ENCODE measurements at places on chromosomes 5 and 9.
A peak's percentile ranks its signal among the peaks of the same experiment; 100 is the strongest.

DNA sequence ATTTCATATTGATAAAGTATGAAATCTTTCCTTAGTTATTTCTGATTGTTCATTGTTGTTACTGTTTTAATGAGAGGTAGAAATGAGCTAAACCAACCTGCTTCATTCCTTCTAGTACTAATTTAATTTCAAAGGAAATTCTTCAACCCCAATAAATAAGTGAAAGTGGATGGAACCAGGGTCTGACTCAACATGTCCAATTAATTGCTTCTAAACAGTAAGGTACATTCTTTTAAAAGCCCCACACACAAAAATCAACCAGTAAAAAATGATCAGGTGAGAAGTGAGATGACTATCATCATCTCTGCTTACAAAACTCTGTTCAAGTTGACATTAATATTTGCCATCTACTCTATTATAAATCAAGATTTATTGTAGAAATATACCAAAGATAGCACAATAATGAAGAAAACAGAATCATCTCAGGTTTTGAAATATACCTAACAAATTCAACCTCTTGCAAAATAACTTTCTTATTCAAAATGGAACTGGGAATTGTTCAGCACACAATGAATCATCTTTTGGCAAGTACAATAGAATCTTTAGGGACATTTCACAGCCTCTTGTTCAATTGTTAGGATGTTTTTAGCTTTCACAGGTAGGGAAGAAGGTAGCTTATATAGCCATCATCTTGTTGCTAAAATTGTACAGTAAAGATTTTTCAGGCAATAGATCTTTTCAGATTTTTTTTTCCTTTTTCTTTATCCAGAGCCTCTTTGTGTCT is 114.5 kb downstream of the RPS23 start:
- DNase-seq, result no peak
- H3K27ac ChIP-seq, result no peak overlapping the region
- no peak overlapping the region for H3K4me3 ChIP-seq
- H3K36me3 ChIP-seq, result no peaks in the 10 kb centered on the region
- H3K27me3 ChIP-seq, result no peaks in the 10 kb centered on the region

GRCh38 chr5:77308154-77308960 is 97.9 kb downstream of the PDE8B start:
- H3K27me3 ChIP-seq, result peaks cover 8% of the 10 kb centered on the region
- no peak overlapping the region for H3K4me3 ChIP-seq
- no peak overlapping the region for H3K27ac ChIP-seq
- no peaks in the 10 kb centered on the region for H3K36me3 ChIP-seq
- H3K4me1 ChIP-seq, result no peaks in the 10 kb centered on the region

- no peak overlapping the region for H3K27ac ChIP-seq
- no peak for DNase-seq
- H3K4me3 ChIP-seq, result no peak overlapping the region
- H3K27me3 ChIP-seq, result peaks cover 8% of the 10 kb centered on the region
- no peaks in the 10 kb centered on the region for H3K36me3 ChIP-seq
- peaks cover 3% of the 10 kb centered on the region for H3K4me1 ChIP-seq
Measured at GRCh38 chr5:90386099-90386710, 23.4 kb downstream of the CETN3 start.

DNA sequence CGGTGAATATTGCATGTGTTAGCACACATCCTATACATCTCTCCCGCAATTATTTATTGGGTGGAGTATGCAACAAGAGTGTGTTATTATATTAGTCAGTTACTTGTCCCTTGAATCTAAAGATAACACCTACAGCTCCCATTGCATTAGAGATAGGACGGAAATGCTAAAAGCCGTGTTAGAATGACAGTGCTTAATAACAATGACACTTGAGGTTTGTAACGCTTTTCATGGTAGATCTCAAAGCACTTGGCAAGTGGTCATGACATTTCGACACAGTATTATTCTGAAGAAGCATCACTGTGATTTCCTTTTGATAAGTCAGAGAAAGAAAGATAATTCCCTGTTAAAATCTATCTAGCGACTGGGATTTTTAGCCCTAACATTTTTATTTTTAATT is 33.4 kb upstream of the TRIO start:
- peaks cover 20% of the 10 kb centered on the region for H3K4me1 ChIP-seq
- H3K36me3 ChIP-seq, result no peaks in the 10 kb centered on the region
- H3K27ac ChIP-seq, result no peak overlapping the region
- DNase-seq, result no peak

DNA sequence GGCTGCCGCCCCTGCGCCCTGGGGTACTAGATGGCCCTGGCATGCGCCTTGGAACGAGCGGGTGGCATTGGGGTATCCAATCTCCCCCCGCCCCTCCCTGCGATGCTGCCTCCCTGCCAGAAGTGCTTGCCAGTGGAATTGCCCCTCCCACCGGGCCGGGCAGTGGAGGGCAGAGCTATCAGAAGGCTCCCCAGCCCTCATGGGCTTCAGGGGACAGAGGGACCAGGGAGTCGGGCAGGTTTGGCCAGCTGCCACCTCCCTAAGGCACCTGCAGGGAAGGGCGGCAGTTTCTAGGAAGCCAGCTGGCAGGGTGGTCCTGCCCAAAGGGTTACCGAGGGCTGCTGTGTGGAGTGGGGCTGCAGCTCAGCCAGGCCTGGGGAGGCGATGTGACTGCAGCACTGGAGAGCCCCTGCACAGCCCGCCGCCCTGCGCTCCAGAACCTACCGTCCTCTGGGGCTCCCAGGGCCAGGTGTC is 52.8 kb upstream of the EGFL7 start:
- H3K4me1 ChIP-seq, result no peaks in the 10 kb centered on the region
- no peaks in the 10 kb centered on the region for H3K36me3 ChIP-seq
- no peak for DNase-seq
- H3K4me3 ChIP-seq, result no peak overlapping the region

GRCh38 chr9:120413121-120414048 is 166.6 kb downstream of the CDK5RAP2 start:
- H3K4me1 ChIP-seq, result no peaks in the 10 kb centered on the region
- H3K27me3 ChIP-seq, result no peaks in the 10 kb centered on the region
- H3K27ac ChIP-seq, result no peak overlapping the region
- no peak overlapping the region for H3K4me3 ChIP-seq

GRCh38 chr9:4792054-4792571 is 631 bp upstream of the RCL1 start:
- H3K4me1 ChIP-seq, result peaks cover 30% of the 10 kb centered on the region
- peak overlapping the region; percentile 74 for H3K27ac ChIP-seq
- DNase-seq, result no peak
- peaks cover 4% of the 10 kb centered on the region for H3K36me3 ChIP-seq

DNA sequence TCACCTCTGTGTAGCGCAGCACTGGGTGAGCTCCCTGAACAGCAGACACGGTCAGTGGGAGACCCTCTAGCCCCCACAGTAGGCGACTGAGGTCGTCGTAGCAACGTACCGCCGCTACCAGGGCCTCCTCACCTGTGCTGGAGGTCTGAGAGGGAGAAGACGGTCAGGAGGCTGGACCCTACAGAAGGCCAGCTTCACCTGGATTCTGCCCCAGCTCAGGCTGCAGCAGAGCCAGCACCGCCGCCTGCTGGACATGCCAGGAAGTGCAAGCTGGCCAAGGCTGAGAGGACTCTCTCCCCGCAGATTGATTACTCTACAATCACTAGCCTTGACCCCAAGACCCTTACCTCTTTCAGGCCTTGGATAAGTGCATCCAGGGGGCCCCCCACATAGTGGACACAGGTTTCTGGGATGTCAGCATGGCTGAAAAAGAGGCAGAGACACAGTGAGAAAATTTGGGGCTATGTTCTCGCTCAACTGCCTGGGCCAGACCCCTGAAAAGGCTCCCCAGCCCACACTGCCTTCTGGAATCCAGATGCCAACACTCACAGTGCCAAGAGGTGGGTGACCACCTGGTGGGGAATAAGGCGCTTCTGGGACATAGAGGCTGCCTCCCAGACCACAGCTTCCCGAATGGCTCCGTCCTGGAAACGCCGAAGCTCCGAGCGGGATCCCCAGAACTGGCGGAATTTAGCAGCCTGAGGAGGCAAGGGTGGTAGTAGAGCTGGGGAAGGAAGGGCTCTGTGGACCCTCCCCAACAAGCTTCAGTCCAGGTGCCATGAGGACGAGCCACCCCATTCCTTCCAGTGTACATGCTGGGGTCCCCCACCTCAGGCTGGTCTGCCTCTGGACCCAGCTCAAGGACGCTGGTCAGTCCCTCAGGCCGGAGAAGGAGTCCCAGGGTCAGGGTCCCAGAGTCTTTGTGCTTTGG is 6.9 kb downstream of the NOL6 start:
- peak; percentile 55 for DNase-seq
- no peaks in the 10 kb centered on the region for H3K27me3 ChIP-seq
- peaks cover 6% of the 10 kb centered on the region for H3K4me1 ChIP-seq
- H3K27ac ChIP-seq, result no peak overlapping the region

DNA sequence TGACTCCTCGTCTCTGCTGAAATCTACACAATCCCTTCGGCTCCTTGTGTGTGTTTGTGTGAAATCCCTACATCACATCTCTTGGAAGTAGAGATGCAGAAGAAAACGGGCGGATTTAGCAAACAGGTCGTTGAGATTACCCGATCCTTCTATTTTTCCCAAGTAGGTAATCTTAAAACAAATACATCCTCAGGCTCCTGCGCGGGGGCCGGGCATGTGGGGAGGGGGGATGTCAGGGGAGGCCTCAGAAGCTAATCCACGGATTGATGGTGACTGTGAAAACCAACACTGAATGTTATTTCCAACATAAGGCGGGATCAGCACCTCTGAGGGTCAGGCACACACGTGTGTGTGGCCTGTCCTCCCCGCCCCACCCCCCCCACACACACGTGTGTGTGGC is 137.8 kb downstream of the ROR2 start:
- H3K27me3 ChIP-seq, result no peaks in the 10 kb centered on the region
- no peak for DNase-seq
- H3K27ac ChIP-seq, result no peak overlapping the region

GRCh38 chr5:120139039-120139438 is 325.1 kb upstream of the PRR16 start:
- no peaks in the 10 kb centered on the region for H3K27me3 ChIP-seq
- H3K4me1 ChIP-seq, result peaks cover 2% of the 10 kb centered on the region
- H3K36me3 ChIP-seq, result no peaks in the 10 kb centered on the region
- H3K4me3 ChIP-seq, result no peak overlapping the region
- no peak for DNase-seq

DNA sequence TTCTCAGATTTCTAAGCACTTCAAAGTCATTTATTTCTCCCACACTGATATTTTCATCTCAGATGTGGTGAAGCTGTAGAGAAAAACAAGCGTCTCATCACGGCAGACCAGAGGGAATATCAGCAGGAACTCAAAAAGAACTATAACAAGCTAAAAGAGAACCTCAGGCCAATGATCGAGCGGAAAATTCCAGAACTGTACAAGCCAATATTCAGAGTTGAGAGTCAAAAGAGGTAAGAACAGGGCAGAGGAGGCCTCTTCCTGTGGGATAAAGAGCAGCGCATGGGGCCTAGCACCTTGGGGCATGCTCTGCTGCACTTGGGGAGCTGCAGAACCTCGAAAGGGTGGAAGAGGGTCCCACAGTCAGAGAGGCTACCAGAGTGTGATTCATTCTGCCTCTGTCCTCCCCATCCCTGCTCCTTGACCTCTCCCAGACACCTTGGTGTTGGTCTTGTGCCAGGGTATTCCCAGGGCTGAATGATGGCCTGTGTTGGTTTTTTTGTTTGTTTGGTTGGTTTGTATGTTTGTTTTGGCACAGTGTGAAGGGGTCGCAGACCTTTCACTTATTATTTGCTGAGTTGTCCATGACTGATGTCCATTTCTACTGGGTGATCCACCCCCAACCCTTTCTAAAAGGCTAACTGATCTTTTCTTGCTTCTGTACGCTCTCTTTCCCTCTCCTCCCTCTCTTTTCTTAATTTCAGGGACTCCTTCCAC is 248.9 kb downstream of the DOCK8 start:
- no peak for DNase-seq
- H3K36me3 ChIP-seq, result peaks cover 53% of the 10 kb centered on the region
- H3K27ac ChIP-seq, result no peak overlapping the region
- H3K4me1 ChIP-seq, result peaks cover 11% of the 10 kb centered on the region
- no peaks in the 10 kb centered on the region for H3K27me3 ChIP-seq
- no peak overlapping the region for H3K4me3 ChIP-seq

- H3K4me3 ChIP-seq, result no peak overlapping the region
- peaks cover 23% of the 10 kb centered on the region for H3K4me1 ChIP-seq
- H3K27me3 ChIP-seq, result peaks cover 5% of the 10 kb centered on the region
- no peaks in the 10 kb centered on the region for H3K36me3 ChIP-seq
- H3K27ac ChIP-seq, result no peak overlapping the region
Measured at GRCh38 chr9:136961279-136962065, 9.4 kb downstream of the LCN12 start.

DNA sequence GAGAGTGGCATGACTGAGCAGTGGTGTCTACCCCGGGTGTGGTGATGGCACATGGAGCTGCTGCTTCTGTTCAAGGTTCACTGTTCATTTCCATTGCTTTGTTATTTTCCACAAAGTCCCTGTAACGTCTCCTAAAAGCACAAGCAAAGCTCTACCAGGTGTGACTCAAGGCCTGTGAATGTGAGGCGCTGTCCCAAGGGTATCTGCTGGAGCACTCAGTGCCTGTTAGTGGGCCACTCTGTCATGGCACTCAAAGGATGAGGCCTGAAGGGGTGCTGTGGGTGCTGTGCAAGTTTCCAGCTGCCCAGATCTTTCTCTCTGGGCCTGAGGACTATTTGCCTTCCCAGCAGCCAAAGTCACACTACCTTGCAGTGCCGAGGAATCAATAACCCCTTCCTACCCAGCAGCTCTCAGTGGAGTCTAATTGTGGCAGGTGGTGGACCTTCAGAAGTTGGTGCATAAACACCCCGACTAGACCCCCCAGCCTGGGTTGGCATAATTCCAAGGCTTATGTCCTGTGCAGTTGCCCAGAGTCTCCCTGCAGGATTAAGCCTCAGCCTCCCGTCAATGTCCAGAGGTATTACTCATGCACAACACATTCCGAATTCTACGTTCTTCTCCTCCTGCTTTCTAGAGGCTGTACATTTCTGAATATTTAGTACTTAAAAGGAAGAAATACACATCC is 17.4 kb upstream of the PTCH1 start:
- no peaks in the 10 kb centered on the region for H3K4me1 ChIP-seq
- H3K36me3 ChIP-seq, result no peaks in the 10 kb centered on the region
- peaks cover 44% of the 10 kb centered on the region for H3K27me3 ChIP-seq
- DNase-seq, result no peak
- no peak overlapping the region for H3K4me3 ChIP-seq

DNA sequence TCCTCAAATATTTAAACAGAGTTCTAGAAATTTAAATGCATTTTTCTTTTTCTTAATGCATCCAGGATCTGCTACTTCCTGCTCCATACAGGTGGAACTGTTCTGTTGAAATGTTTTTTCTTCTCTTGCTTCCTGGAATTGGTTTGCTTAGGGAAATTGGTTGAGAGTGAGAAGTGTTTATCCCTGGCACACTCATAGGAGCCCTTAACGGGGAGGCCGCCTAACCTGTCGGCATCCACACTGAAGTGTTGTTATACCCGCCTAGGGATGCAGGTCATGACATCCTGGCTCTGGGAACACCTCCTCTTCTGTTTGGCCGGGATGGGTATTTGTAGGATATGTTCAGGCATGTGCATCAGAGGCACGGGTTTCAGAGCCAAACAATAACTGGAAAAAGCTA is 239.7 kb downstream of the GADD45G start:
- H3K27me3 ChIP-seq, result peaks cover 8% of the 10 kb centered on the region
- DNase-seq, result no peak
- H3K36me3 ChIP-seq, result no peaks in the 10 kb centered on the region
- no peaks in the 10 kb centered on the region for H3K4me1 ChIP-seq
- H3K4me3 ChIP-seq, result no peak overlapping the region
